ENCODE measurements at places on chromosomes 4 and X.
A peak's percentile ranks its signal among the peaks of the same experiment; 100 is the strongest.

DNA sequence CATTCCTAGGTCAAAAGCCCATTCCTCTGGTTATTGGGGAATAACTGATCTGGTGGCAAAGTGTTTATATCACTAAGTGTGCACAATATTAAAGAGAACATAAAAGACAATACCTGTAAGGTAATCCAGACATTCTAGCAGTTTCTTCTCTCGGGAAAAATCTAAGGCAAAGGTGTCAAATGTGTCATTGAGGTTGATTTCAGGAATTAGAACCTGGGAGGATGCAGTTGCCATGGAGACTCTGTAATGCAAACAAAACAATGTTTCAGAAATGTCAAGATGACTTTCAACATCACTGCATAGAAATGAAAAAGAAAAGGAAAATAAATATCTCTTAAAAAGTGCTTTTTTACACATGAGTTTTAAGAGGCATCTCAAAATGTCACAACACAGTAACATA, 145.9 kb downstream of the MID1 start:
- no peak for DNase-seq

DNA sequence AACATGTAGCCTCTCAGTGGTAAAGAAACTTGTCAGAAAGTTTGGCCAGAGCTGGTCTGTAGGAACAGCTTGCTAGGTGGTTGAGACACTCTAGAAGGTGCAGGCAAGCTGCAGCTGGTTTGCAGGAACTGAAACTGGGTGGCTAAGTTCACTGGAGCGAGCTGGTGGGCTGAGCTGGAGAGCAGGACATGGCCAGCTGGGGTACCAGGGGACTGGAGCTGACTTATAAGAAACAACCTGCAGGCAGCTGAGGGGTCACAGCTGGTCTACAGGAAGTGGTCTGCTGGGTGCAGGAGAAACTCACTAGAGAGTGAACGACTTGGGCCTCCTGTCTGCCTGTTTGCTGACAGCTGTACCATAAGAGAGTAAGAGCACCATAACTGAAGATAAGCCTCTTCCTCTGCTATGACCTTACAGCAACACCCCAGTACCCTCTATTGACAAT, 157.1 kb upstream of the LNX1 start:
- no peak for DNase-seq

- DNase-seq, result no peak
Measured at GRCh38 chrX:139882299-139882698, 50.6 kb downstream of the ATP11C start.

DNA sequence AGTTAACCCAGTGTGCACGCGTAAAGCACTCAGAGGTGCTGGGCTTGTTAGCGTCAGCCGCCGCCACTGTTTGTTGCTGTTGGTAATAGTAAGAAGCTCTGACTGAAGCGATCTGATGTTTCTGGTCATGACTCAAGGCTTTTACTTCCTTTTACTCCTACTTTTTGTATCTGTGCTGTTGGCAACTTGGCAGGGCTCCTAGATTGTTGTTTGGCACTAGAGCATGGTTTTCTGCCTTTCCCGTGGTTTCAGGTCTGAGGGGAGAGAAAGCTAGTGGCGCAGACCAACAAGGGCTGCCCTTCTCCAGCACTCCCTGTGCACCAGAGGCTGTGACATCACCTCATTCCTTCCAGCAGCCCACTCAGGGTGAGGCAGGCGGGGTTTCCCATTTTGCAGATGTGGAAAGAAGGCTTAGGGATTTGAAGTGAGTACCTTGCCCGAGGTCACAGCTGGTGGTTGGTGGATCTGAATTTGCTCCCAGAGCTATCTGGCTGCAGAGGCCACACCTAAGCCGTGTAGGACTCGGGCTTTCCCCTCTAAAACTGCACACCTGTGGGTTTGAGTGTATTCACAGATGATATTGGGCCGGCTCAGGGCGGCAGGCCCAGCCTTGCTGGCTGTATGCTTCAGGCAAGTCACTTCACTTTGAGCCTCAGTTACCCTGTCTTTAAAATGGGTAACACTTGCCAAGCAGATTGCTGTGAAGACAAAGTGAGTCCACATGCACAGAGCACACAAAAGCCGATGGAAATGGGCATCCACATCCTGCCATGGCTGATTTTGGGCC, 51.2 kb upstream of the TADA2B start:
- no peak for DNase-seq

GRCh38 chr4:10457255-10457801, at the start of gene ZNF518B:
TSS of gene ZNF518B (minus strand) at chr4:10457426. CDS start at chr4:10446328, 11,098 bp downstream.
- peak; percentile 85 for DNase-seq

GRCh38 chr4:78642934-78643333, 91.4 kb downstream of the ANXA3 start:
- DNase-seq, result no peak

- DNase-seq, result no peak
Measured at GRCh38 chrX:77749695-77750094, 36.3 kb downstream of the ATRX start.

- DNase-seq, result no peak
Measured at GRCh38 chrX:34426334-34426733, 230.8 kb downstream of the TMEM47 start.

DNA sequence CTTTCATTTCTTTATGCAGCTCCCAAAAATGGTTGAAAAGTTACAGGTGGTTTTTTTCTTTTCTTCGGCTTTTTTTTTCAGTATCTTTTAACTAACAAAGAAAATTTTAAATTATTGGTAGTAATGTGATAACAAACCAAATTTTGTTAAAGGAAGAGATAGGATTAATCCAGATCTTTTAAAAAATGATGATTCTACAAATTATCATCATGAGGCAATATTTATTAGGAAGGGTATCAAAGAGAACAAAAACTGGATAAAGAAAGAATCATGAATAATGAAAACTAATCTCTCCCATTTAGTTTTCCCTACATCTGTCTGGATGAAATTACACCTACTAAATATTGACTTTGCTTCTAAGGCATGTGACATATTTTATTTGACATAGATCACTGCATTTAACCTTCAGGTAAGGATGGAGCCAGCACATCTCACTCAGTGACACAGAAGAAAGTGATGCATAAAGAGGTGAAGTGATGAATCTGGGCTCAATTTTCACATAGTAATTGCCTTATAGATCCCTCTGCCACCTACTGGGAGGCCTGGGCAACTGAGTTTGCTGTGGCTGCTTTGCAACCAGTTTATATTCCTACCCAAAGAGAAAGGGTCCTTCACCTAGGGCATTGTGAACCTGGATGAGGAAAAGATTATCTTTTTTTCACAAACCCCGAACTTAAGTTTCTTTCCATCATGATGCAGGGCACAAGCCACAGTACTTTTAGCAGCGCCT, 155.6 kb downstream of the HNRNPD start:
- no peak for DNase-seq

DNA sequence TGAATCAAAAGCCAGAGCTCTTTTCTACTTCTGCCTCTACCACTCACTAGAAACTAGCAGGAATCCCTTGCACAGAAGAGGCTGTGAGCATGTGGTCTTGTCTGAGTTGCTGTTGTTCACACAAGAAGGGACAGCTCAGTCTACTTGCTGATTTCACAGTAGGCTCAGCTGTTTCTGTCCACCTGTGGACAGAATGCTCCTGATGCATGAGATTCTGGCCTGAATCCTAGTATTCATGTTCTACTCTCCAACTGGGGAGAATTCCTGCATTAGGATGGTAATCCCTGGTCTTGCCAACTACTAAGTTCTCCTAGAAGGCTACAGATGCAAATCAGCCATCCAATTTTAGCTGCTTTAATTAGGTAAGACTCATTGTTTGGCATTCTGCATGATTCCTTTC, 112.8 kb downstream of the PPA2 start:
- DNase-seq, result no peak

GRCh38 chr4:144872508-144873225, 225.3 kb downstream of the ANAPC10 start:
- no peak for DNase-seq

DNA sequence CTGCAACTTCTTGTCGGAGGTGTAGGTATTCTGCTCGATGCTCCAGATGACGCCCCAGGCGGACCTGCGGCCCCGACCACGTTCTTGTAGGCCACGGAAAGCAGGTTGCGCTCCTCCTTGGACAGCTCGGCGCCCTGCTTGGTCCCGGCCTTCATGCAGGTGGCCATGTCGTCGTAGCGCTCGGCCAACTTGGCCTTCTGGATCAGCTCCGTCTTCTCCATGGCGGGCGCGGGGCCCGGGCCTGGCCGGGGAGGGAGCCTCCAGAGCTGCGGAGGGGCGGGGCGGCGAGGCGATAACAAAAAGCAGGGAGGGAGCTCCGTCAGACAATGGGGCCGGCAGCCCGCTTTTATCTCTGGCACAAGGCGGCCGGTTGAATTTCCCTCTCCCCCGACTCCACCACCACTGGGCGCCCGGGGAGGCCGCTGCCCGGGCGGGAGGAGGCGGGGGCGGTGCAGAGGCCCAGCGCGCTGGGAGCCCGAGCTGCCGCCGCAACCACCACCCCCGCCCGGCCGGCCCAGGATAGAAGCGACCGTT, 28.3 kb upstream of the DRP2 start:
- no peak for DNase-seq

DNA sequence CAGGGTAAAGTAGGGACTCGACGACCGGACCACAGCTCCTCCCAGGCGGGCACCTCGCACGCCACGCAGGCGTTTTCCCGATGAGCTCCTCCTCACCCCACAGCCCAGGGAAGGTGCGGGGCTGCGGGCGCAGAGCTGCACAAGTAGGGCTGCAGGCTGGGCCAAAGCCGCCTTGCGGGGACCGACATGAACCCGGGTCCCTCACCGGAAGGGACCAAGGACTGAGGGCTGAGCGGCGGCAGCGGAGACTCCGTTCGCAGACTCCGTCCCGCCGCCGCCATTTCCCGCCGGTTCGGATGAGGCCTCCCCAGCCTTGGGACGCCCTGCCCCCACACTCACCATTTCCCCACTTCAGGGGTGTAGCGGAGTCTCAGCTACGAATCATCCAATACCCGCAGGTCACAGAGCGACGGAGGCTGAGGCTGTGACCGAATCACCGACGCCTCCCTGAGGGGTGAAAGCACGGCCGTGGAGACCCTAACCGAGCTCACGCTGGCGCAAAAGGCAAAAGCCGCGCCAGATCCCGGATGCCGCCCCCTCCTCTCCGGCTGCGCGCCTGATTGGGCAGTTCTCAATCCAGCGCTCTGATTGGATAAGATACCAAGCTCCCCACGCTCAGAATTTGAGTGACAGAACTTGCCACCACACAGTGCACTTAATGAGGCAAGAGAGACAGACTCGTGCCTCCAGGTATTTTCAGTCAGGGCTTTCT, at the start of gene ZNF732:
ZNF732 (minus strand) TSS at position 506 of the 712 bp plus-strand sequence; CDS start at position 342, 164 bp downstream.
- DNase-seq, result no peak

DNA sequence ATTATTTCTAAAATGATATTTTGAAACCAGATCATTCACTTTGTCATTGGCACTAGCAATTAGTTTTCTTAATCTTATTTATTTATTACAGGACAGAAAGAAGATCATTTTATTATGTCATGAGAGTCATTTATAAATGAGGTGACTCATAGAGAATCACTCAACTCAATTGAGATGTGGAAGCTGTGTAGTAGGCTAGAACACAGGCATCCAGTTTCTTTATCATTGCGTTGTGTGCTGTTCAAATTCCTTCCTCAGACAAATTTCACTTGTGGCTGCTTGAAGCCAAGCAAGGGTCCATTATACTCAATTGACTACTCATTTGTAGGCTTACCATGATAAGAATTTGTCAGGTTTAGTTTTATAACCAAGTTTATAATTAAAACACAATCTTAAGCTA, 87.6 kb downstream of the MRPL1 start:
- no peak for DNase-seq

GRCh38 chr4:20251796-20252655, at the start of gene SLIT2:
TSS of gene SLIT2 (plus strand) at chr4:20251905. CDS start at chr4:20253816, 1,911 bp downstream.
- DNase-seq, result peak; percentile 91

- peak; percentile 52 for DNase-seq
Measured at GRCh38 chr4:121484633-121485032, 103.8 kb upstream of the QRFPR start.

GRCh38 chr4:189504220-189504619, 436.5 kb upstream of the FRG1 start:
- DNase-seq, result no peak

DNA sequence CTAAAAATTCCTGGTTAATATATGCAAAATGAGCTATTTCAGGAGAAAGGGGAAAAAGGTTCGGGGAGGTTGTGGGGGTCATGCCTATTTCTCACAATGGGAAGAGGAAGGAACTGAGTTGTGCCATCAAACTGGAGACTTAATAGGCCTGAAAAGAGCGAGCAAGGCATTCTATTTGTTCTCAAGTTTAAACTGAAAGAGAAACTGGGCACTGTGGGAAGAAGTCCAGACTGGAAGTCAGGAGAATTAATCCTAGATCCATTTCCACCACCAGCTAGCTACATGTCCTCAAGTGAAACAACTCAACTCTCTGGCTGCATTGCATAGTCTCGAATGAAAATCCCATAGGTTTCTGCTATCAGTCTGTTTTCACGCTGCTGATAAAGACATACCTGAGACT, 50.6 kb downstream of the PPARGC1A start:
- no peak for DNase-seq

GRCh38 chr4:154984616-154985015, 203.5 kb downstream of the RBM46 start:
- no peak for DNase-seq

GRCh38 chrX:68409194-68409593, 24.1 kb downstream of the OPHN1 start:
- no peak for DNase-seq

DNA sequence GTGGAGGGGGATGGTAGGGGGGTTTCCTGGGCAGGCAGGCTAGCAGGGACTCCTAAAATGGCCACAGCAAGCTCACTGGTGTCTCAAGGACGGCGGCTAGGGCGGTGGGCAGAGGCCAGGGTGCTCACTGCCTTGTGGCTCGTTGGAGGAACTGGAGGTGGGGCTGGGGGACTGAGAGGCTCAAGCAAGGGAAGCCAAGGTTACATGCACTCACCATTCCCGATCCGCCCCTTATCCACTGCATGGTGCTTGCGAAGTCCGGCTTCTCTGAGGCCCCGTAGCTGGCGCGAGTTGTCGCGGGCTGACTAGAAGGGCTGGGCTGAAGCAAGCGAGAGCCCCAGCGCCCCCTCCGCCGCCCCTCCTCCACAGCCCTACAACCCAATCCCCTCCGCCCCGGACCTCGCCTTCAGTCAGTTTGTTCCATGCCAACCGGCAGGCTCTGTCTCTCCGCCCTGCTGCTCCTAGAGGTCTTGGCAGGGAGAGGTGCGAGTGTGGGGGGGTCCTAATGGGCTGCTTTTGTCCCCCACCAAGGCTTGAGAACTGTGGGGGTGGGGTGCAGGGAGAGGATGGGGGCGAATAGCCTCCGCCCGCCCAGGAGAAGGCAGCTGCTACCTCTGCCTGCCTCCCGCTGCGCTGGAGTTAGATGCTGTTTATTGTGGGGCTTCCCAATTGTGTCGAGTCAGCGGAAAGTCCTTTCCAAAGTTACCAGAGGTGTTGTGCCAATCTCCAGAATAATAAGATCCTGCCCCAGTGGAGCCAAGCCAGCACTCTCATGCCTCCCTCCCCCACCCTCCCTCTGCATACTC, at the start of gene ARHGEF9:
ARHGEF9 (minus strand) TSS at position 313 of the 806 bp plus-strand sequence; CDS start at position 244, 69 bp downstream.
- DNase-seq, result no peak

DNA sequence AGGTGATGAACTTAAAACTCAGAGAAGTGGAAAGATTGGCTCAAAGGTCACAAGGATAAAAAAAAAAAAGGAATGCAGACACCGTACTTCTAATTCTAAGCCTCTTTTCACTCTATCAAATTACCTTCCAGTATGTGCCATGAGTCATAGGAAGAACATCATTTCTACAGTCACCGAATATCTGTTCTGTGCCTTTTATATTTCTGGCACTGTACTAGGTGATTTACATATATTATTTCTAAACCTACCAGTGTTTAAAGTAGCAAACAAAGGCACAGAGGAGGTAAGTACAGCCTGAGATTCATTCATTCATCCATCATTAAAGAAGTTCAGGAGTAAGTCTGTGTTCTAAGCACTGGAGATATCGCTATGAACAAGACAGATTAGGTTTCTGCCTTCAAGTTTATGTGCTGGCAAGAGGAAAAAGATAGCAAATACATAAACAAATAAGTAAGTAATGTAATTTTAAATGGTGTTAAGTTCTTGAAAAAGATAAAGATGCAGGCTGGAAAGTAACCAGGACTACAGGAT, 65.3 kb downstream of the PALLD start:
- DNase-seq, result peak; percentile 52

Data from NCI-H526 (cell line).